ENCODE measurements at places on chromosomes 1 and 21. TPM values are rescaled to one million over a fixed set of nuclear protein-coding genes. Genes with fewer than 3 reads are reported as not detected.

Gene PPFIA4
- 5.2 TPM for polyA plus RNA-seq

Gene OR2T29
- polyA plus RNA-seq, result not detected

- H3K4me3 ChIP-seq, result no peak overlapping the region
- no peaks in the 10 kb centered on the region for H3K36me3 ChIP-seq
- H3K27ac ChIP-seq, result no peak overlapping the region
- no peak for DNase-seq
Observed at GRCh38 chr21:21184771-21185528, 186.7 kb downstream of the NCAM2 start.

GRCh38 chr1:155961937-155962336 is 16.4 kb downstream of the ARHGEF2 start:
- DNase-seq, result no peak
- no peaks in the 10 kb centered on the region for H3K36me3 ChIP-seq
- no peaks in the 10 kb centered on the region for H3K4me1 ChIP-seq

GRCh38 chr1:51953079-51953478 is 37.4 kb downstream of the RAB3B start:
- peaks cover 14% of the 10 kb centered on the region for H3K4me1 ChIP-seq
- no peak overlapping the region for H3K4me3 ChIP-seq
- H3K27me3 ChIP-seq, result no peaks in the 10 kb centered on the region
- no peaks in the 10 kb centered on the region for H3K36me3 ChIP-seq
